ENCODE measurements at places on chromosomes 11 and 22.

- peak; percentile 68 for DNase-seq
Observed at GRCh38 chr22:28072066-28072465, 153.0 kb upstream of the PITPNB start.

DNA sequence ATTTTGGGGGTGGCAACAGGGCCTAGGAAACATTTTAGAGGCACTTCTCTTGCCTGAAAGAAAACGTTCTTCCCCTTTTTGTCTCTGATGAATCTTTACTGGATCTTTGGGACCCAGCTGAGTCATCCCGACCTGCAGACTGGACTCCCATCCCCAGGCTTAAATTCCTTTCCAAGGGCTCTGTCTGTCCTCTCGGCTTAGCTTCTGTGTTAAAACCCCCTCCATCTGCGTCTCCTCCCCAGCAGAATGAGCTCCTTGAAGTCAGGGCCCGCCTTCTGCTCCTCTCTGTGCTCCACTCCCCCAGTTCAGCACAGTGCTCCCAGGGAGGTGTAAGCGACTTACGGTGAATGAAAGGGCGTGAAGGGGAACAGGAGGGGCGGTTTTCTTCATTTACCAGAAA lies 895 bp upstream of the DAGLA start:
- DNase-seq = no peak

DNA sequence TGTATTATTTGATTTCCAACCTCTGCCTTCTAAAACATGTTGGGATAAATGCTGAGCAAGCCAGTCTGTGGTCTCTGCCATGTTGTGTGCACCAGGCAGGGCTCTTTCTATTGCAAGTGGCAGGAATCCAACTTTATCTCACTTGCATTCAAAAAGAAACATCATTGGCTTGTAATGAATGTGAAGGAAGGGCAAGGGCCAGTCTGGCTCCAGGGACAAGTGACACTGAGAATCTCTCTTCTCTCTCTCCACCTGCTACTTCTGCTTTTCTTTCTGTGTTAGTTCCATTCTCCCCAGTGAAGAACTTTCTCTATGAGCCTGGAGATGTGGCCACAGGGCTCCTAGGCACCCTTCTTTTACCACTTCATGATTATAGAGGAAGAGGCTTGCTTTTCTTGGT lies 329.9 kb upstream of the NCAM1 start:
- DNase-seq = no peak

DNA sequence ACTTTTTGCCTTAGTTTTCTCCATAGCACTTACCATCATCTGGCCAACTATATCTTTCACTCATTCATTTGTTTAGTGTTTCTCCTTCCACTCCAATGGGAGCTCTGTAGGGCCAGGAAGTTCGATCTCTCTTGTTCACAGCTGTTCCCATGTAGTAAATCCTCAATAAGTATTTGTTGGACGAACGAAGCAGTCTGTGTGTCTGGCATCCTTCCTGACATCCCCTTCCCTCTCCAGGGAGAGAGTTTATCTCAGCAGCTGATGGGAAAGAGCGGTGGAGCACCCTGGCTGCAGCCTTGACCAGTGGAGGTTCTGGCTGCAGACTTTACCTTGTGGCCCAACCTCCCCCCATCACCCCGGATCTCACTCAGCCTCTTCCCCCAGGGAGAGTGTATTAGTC lies 141.7 kb downstream of the CHST1 start:
- DNase-seq = no peak

- no peak for DNase-seq
Observed at GRCh38 chr11:44928816-44929215, 21.9 kb downstream of the TP53I11 start.

- DNase-seq = no peak
Observed at GRCh38 chr11:96290631-96291030, 52.4 kb downstream of the MAML2 start.

DNA sequence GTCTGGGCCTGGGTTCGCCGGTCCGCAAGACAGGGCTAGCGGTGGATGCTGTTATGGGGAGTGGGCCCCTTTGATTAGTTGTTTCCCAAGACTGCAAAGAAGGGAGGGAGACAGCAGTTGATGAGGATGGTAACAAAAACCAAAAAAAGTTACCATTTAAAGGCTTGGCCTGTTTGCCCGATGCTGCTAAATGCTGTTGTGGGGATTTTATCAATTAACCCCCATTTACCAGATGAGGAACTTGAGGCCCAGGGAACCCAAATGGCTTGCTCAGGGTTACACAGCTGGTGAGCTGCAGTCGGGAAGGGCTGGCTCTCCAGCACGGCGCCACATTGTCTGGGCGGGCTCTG lies 3.4 kb downstream of the TRPT1 start:
- DNase-seq = no peak

DNA sequence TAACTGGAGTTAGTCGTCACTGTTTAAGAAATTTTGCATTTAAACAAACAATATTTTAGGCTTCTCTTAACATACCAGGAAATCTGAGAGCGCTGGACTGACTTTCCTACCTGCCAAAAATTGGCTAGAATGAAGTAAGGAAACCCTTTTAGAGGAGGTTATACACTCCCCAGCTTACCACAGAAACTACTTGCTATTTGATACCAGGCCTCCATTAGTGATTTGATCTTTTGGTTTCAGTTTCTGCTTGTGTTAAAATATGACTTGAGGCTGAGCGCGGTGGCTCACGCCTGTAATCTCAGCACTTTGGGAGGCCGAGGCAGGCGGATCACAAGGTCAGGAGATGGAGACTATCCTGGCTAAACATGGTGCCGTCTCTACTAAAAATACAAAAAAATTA lies 419.9 kb downstream of the LRRC4C start:
- DNase-seq = no peak

DNA sequence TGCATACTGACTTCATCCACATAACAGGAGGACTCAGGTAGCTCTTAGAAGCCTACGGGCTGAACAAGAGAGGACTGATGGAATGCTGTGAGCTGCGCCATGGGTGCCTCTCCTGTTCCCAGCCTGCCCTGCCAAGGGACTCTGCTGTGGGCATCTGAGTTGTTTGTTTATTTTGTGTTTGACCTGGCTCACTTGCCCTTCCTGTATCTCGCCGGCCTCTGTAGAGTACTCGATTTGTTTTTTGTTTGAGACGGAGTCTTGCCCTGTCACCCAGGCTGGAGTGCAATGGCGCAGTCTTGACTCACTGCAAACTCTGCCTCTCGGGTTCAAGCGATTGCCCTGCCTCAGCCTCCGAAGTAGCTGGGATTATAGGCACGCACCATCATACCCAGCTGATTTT lies 1.8 kb downstream of the TTC38 start:
- DNase-seq = no peak

DNA sequence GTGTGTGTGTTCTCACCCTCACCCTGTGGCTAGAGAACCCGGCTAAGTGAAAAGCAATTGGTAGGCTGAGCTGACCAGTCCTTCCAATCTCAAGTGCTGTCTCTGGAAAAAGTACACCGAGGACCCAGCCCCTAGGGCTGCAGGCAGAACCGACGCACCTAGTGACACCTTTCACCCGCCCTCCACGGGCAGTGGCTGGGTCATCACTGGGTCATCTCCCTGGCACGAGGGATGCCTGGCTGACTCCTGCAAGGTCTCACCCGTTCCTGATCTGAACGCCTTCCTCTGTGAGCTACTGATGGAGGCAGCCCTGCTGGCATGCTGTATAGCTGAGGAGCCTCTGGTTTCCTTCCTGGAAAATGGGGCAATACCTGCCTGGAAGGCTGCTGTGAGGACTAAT lies 311.5 kb downstream of the NTM start:
- DNase-seq = no peak

All from fibroblast of mammary gland (primary cell).